Upper lobe of left lung (tissue), 6 donors: ENCODE measurements at places on chromosomes 5 and 9. TPM values are rescaled to one million over a fixed set of nuclear protein-coding genes. Genes with fewer than 3 reads are reported as not detected.
A peak's percentile ranks its signal among the peaks of the same experiment; 100 is the strongest.

GRCh38 chr5:160692271-160692670, 159.7 kb downstream of the ATP10B start:
- DNase-seq = no peak

GRCh38 chr9:36937346-36937745, 96.7 kb downstream of the PAX5 start:
- no peak for DNase-seq

GRCh38 chr5:14487897-14488570, 93.6 kb upstream of the OTULINL start:
- no peak for DNase-seq

GRCh38 chr5:78511121-78511906, 137.3 kb downstream of the LHFPL2 start:
- peak; percentile 56 for DNase-seq

GRCh38 chr5:5739490-5739945, 317.0 kb downstream of the ICE1 start:
- DNase-seq = no peak

DNA sequence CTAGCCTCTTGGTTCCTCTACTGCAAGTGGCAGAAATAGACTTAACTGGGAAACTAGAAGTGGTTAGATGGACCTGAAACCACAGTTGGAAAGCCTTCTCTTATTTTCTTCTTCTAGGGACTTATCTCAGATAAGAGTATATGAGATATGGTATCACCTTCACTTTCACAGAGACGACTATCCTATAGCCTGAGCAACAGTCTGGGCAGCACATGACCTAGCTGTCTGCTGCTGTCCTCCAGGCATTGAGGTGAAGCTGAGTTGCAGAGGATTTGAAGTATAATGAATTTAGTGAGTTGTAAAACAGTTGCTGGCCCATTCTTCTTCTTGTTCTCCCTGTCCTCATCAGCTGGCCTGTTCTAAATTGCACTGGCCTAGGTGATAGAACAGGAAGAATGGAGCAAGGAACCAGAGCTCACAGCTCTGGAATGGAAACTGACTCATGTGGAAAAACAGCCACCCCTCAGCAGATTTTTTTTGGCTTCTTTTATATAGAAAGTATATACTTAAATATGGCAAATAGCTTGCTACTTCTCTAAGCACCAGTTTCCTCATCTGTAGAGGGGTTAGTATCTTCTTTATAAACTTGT, 27.8 kb downstream of the RECK start:
- no peak for DNase-seq

DNA sequence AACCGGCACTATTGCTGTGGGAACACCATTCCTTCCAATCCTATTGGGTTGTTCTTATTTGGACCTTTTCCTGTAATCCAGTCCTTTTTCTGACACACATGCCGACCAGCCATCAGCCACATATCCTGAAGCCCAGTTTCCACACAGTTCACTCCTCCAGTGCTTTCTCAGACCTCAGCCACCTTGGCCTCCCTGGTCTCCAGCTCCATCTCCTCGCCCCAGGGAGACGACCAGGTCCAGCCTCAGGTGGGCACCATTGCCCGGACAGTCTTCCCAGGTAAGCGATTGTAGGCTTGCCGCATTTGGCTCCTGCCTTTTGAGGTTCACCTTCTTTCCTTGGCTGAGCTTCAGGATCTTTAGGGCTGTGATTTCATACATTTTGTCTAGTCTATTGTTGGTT, 15.2 kb upstream of the TERT start:
- DNase-seq = no peak

GRCh38 chr9:135588371-135588770, 26.8 kb downstream of the PAEP start:
- no peak for DNase-seq

GRCh38 chr5:57338068-57338867, 144.3 kb downstream of the ACTBL2 start:
- DNase-seq = no peak

GRCh38 chr9:82934949-82935348, 128.0 kb downstream of the RASEF start:
- no peak for DNase-seq

DNA sequence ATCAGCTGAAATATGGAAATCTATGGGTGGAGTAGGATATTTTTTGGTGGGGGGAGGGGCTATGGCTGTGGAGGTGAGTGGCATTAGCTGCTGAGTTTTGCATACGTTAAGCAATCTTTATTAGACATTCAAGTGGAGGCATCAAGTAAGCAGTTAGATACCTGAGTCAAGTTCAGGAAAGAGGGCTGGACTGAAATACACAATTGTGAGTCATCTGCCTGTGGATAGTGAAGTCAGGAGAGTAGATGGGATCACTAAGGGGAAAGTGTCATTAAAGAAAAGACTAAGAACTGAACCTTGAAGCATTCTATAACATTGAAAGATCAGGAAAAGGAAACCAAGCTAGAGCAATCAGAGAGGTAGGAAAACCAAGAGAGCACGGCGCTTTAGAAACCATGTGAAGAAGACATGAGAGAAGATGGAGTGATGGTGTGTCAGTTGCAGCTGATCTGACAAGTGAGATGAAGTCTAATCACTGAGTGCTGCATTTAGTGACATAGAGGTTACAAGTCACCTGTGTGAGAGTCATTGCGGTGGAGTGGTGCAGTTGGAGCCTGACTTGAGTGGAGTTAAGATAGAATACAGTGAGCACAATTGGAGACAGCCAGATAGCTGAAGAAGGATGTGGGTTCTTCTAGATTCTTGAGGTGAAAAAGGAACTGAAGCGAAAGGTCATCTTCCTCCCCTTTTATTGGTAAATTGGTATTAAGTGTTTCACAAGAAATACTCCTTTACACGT, 88.7 kb downstream of the PIP5K1B start:
- DNase-seq = no peak

DNA sequence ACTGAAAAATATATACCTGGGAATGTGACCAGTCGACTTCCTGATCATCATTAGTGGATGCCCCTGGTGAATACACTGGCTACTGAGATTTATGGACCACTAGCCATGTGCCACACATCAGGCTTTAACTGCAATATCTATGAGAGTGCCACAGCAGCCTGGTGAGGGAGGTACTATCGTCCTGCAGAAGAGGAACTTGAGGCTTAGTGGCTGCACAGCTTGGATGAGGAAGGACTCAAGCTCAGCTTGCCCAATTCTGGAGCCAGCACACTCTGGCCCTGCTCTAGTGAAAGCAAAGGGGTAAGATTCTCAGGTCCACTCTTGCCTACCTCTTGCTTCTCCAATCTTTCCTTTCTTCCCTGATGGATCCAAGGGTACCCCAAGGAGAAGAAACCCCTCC, 129.3 kb downstream of the ENTREP1 start:
- DNase-seq = no peak

GRCh38 chr9:116717150-116717549, 30.0 kb downstream of the TRIM32 start:
- no peak for DNase-seq

GRCh38 chr9:137168904-137169856, 671 bp downstream of the LRRC26 start:
- no peak for DNase-seq

DNA sequence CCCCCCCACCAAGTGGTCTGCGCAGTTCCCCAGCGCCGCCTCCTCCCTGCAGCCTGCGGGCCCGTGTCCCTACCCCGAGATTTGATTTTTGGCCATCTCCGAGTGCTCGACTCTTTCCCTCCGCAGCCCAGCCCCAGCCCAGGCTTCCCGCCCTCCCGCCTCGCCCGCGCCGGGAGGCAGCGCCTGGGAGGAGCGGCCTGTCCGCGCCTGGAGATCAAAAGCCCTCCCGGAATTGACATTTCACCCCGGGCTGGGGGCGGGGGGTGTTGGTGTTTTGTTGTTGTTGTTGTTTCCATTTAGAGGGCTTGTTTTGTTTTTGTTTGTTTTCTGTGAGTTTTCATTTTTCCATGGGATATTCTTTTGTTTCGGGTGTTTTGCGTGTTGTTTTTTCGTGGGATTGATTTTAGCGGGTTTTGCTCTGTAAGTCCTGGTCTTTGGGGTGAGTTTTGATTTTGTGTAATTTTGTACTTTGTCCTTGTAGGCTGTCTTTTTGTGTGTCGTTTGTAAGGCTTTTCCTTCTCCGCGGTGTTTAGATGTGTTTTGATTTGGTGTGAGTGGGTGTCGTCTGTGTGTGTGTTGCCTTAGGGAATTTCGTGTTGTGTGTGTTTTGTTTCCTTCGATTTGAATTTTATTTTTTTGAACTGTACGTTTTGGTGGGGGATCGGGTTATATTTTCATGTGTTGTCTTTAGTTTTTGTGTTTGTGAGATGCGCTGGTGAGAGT, 1.7 kb upstream of the PAX5 start:
- no peak for DNase-seq

DNA sequence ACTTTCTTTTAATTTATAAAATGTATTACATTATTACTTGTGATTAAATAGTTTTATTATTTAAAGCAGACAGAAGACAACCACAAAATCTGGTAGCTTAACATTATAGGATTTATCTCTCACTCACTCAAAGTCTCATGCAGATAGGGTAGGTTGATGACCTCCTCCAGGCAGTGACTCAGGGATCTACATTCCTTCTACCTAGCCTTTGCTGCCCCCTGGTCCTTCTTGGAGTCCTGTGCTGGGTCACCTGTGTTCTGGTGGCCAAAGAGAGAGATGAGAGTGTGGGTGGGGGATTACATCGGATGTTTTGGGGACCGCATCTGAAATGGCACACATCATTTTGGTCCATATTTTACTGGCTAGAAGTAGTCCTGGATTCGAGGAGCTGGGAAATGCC, 95.7 kb upstream of the CTSL start:
- no peak for DNase-seq

DNA sequence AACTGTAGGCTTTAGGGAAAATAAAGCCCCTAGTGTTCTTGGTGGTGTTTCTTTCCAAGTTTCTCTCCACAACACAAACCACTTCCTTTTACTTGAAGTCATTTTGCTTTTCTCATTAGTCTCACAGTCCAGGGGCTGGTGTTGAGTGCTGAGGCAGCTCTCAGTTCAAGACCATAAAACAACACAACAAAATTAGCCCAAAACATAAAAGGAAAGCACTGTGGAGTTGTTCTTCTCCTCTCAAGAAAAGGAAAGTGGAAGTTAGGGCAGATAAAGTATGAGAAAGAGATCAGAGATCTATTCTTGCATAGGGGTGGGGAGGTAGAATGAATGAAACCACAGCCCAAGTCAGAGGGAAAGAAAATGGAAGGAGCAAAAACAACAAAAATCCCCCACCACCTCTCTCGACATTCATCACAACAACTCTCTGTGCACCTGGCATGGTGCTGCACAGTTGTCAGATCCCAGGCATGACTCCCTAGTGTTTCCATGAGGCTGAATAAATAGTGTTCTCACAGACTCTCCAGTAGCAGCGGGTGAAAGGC, 569.9 kb downstream of the RAB3C start:
- no peak for DNase-seq

DNA sequence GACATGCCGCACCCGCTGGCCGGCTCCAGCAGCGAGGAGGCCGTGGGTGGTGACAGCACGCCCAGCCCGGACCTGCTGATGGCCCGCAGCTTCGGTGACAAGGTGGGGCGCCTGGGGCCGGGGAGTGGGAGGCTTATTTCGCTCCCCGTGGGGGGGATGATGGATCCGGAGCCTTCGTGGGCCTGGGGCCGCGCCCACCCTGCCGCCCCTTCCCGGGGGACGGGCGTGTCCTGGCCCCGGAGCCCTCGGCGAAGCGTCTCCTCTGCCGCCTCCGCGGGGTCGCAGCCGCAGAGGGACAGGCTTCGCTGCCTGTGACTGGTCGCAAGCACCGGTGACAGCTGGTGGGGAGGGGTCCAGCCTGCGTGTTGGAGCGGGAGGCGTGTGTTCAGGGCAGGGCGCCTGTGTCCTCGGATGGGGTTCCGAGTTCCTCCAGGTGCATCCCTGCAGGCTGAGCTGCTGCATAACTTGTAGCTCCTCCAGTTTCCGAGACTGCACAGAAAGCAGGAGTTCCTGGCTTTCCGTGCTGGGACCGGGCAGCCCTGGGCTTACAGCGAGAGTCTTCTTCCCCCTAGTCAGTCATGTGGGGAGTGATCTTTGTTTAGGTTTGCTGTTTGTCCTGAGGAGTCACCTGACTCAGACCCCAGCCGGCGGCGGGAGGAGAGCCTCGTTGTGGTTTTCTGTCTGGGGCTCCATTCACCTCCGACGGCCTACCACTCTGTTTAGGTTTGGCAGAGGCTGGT, 666 bp downstream of the SNX30 start:
- DNase-seq = no peak

DNA sequence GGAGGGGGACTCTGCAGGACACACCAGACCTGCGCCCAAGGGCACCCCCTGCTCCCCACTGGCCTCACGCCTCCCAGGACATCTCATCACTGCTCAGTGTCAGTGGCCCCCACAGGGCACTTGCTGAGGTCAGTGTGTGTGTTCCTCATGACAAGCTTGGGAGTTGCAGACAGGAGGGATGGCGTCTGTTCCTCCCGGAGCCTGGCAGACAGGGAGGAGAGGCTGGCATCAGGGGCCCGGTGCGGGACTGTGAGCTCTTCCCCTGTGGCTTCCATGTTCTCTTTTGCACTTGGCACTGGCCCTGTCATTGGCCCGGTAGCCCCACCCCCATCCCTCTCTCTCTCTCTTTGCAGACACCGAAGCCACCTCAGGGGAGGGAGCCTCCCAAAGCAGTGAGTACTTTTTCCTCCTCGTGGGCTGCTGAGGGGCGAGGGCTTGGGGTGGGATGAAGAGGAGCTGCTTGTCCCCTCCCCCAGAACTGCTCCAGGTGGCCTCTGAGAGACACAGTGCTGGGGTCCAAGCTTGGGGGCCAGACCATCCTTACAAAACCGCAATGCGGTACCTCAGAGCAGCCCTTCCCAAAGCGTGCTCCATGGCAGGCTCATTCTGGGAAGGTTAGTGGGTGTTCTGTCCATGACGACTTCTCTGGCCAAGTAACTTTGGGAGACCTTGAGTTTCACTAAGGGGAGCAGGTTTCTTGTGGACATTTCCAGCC, 75.7 kb downstream of the AMBP start:
- peak; percentile 8 for DNase-seq

GRCh38 chr5:35120715-35121114, 73.0 kb upstream of the AGXT2 start:
- DNase-seq = no peak

C9 gene
- total RNA-seq = not detected

RMRP gene
- total RNA-seq = 1,418 TPM

ANKRD34B gene
- 0.47 TPM for total RNA-seq

CPEB4 gene
- 67.6 TPM for total RNA-seq

GCNT4 gene
- 1.2 TPM for total RNA-seq

CCNO gene
- not detected for total RNA-seq

DELE1 gene
- 83.6 TPM for total RNA-seq

ROPN1L gene
- 32.5 TPM for total RNA-seq

THOC3 gene
- total RNA-seq = 28.6 TPM

THBS4 gene
- 3.9 TPM for total RNA-seq

LCN1 gene
- not detected for total RNA-seq

PCDHA1 gene
- total RNA-seq = not detected

DBH gene
- total RNA-seq = not detected

CLIC3 gene
- total RNA-seq = 79.9 TPM
